Activated T-cell treated with anti-CD3 and anti-CD28 coated beads, Interleukin-2, amount 50 U/mL, for 72 hours (primary cell): ENCODE measurements at places on chromosomes 2 and 18. TPM values are rescaled to one million over a fixed set of nuclear protein-coding genes. Genes with fewer than 3 reads are reported as not detected.

GRCh38 chr18:10070561-10071000 is 156.8 kb downstream of the VAPA start:
- no peak for DNase-seq
- no peak overlapping the region for H3K27ac ChIP-seq
- H3K36me3 ChIP-seq, result no peaks in the 10 kb centered on the region
- H3K4me3 ChIP-seq, result no peak overlapping the region

GRCh38 chr2:215687149-215688031 is 251.5 kb upstream of the FN1 start:
- DNase-seq, result no peak
- H3K4me3 ChIP-seq, result no peak overlapping the region
- peaks cover 13% of the 10 kb centered on the region for H3K4me1 ChIP-seq
- no peak overlapping the region for H3K27ac ChIP-seq
- H3K27me3 ChIP-seq, result no peaks in the 10 kb centered on the region

DNA sequence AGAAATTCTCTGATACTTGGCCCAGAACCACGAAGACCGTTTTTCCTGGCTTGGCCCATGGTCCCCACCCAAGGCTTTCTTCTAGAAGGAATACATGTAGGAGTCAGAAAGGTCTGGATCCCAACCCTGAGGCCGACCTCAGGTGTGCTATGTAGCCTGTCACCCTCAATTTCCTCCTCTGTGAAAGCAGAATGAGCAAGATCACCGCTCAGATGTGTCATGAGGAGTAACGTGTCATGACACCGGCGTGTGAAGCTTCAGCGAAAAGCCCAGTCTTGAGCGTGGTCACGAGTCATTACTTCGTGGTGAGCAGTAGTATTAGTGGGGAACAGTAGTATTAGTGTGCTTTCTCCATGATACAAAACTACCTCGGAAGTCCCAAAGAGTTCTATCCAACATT is 103.4 kb downstream of the ALPK2 start:
- no peaks in the 10 kb centered on the region for H3K36me3 ChIP-seq
- peaks cover 35% of the 10 kb centered on the region for H3K27me3 ChIP-seq
- peak; percentile 81 for DNase-seq
- H3K4me3 ChIP-seq, result no peak overlapping the region

DNA sequence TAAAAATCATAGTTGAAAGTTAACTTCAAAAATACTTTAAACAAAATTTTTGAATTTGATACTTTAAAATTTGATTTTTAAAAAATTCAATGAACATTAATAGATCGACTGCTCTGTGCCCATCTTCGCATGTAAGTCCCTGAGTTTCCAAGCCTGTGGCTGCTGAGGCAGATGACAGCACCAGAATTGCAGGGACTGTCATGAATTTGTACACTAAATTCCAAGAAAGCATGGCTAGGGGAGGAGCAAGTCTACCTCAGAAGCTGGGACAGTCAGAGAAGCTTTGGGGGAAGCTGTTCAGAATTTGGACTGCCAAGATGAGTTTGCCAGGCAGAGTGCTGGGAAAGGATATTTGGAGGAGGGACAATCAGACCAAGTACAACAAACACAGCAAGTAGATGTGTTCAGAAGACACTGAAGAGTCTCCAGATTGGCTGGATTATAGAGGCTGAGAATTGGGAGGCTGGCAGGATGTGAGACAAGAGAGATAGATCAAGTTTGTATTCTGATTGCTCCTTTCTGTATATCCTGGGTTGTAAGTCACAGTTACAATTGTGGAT is 79.0 kb downstream of the ASXL3 start:
- no peaks in the 10 kb centered on the region for H3K4me1 ChIP-seq
- no peaks in the 10 kb centered on the region for H3K27me3 ChIP-seq
- no peak overlapping the region for H3K27ac ChIP-seq
- no peak for DNase-seq

DNA sequence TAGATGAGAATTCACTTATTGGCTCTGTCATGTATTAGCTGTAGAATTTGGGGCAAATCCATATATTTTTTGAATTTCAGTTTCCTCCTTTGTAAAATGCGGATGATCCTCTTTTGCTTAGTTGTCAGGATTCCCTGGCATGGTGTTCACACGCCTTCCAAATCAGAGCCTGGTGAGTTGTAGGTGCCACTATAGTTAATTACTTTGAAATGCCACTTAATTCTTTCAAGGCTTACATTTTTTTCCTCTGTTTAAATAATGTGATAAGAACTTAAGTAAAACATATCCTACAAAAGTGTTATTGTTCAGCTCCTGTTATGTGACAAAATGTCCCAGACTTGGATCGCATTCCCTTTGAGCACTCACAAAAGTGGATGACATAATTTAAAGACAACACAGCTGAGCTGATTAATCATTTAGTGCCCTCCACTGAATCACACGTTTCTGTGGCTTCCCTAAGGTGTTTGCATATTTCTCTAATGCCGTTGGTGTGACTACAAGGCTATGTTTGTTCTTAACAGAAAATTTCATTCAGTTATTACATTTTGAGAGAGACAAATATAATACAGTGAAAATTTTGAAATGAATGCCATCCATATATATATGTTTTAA is 471.2 kb upstream of the CHST9 start:
- no peaks in the 10 kb centered on the region for H3K4me1 ChIP-seq
- H3K36me3 ChIP-seq, result no peaks in the 10 kb centered on the region
- DNase-seq, result no peak
- H3K4me3 ChIP-seq, result no peak overlapping the region

DNA sequence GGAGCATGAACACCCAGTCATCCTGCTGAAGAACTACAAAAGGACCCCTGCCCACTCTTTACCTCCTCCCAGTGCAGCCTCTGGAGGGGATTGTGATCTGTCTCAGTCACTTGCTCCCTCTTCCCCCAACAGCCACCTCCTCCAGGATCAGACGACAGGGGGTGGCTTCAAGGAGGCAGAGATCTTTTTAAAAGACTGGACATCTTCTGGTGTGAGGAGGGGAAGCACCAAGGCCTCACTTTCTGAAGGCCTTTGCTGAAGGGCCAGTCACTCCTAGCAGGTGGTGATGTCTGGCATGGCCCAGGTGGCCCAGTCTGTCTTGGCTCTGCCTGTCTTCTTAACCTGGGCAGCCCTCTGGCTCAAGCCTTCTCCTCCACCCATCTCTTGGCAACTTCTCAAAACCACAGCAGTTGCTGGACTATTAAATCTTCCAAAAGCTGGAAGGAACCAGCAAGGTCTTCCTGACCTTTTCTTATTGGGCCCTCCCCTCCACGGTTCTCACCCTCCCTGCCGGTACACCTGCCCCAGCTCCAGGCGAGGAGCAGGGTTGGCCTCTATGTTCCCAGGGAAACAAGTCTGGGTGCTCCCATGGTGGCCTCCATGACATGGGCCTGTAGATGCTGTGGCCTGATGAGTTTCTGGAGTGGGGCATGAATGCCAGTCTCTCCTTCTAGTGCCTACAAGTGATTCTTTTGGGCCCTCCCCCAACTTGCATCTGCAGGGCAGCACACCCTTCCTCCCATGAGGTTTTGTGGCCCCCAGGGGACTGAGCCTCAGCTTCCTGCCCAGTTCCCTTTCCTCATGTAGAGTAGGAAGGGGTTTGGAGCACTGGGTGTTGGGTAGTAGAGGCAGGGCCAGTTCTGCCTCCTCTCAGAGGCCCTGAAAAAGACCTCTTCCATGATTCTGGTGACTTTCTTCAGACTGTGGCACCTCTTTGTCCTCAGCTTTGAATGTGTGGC is 5.0 kb upstream of the ATP6V1B1 start:
- H3K36me3 ChIP-seq, result no peaks in the 10 kb centered on the region
- H3K4me1 ChIP-seq, result peaks cover 3% of the 10 kb centered on the region
- H3K4me3 ChIP-seq, result no peak overlapping the region
- no peak for DNase-seq

DNA sequence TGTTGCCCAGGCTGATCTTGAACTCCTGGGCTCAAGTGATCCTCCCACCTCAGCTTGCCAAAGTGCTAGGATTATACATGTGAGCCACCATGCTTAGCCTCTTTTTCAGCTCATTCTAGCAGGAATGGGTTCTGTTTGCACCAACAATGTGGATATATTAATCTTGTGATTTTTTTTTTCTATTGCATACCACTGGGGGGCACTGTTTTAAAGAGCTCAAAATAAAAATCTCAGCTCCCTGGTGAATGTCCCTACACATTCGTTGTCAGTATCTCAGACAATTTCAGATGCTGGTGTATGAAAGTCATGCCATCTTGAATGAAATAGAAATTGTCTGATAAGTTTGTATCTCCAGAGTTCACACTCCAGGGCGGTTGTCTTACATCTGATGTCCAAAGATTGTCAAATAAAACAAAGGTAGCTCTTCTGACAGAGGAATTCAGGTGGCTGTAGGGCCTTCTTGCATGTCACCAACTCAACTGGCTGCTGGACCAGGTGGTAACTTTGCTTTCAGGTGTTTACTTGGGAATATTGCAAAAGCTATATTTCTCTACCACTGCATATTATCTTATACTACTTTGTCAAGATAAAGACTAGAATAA is 3.1 kb upstream of the MATN3 start:
- H3K4me3 ChIP-seq, result no peak overlapping the region
- peaks cover 35% of the 10 kb centered on the region for H3K27me3 ChIP-seq
- H3K4me1 ChIP-seq, result peaks cover 12% of the 10 kb centered on the region
- DNase-seq, result peak; percentile 12
- H3K36me3 ChIP-seq, result peaks cover 10% of the 10 kb centered on the region

The PRSS56 gene
- total RNA-seq, result not detected

The ZNF532 gene
- 10.2 TPM for total RNA-seq

The SLC25A12 gene
- total RNA-seq, result 27.4 TPM

The GALNT5 gene
- not detected for total RNA-seq

The RAB17 gene
- 0.09 TPM for total RNA-seq

The SIX3 gene
- total RNA-seq, result not detected

The RSAD2 gene
- 5.4 TPM for total RNA-seq

The TTN gene
- 6.6 TPM for total RNA-seq
